ENCODE measurements at places on chromosomes 11 and 22.

GRCh38 chr11:47564933-47565339 lies 463 bp upstream of the PTPMT1 start:
- DNase-seq, result peak; percentile 20

DNA sequence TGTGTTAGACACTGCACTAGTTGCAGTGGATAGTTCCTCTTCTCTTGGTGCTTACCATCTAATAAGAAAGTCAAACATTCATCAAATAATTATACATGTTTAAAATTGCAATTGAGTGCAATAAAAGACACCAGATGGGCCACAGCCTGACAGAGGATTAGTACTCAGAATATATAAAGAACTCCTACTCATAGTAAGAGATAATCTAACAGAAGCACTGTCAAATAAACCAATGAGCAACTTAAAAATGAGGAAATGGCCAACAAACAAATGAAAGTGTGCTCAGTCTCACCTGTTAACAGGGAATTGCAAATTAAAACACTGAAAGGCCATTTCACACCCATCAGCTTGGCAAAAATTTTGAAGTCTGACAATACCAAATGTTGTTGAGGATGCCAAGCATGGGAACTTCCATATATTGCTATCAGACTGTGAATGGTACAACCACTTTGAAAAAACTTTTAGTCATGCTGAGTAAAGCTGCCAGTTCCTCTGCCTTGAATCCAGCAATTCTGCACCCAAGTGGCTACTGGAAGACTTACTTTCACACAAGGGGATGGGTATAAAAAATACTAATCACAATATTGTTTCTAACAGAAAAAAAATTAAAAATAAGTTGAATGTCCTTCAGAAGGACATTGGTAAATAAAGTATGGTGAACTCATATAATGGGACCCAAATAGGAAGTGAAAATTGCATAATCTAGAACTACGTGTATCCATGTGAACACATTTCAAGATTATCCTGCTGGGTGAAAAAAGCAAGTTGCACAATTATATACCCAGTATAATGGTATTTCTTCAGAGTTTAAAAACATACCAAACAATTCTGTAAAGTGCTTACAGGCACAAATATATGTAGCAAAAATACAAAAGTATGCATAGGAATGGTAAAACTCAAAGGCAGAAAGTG lies 41.4 kb upstream of the CREB3L1 start:
- DNase-seq, result peak; percentile 62

- DNase-seq, result peak; percentile 57
These were observed 1.0 kb downstream of the LMO1 start for GRCh38 chr11:8262552-8263108.

GRCh38 chr11:67438158-67438902 lies 848 bp upstream of the PTPRCAP start:
- no peak for DNase-seq

DNA sequence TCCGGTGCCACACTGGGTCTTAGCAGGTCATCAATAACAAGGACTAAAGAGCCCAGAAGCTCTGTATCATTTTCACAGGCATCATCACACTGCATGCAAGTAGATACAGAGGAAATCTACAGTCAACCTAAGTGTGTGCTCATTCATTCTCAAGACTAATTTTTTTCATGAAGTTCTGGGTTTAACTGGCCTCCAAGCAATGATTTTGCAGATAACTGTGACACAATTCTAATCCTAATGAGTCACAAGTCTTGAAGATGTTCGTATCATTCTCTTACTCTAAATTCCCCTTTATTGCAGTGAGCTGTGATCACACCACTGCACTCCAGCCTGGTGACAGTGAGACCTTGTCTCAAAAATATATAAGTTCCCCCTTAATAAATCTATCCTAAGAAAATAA lies 2.5 kb downstream of the OR52W1 start:
- peak; percentile 65 for DNase-seq

GRCh38 chr11:22582151-22582410 lies 43.5 kb downstream of the FANCF start:
- no peak for DNase-seq

DNA sequence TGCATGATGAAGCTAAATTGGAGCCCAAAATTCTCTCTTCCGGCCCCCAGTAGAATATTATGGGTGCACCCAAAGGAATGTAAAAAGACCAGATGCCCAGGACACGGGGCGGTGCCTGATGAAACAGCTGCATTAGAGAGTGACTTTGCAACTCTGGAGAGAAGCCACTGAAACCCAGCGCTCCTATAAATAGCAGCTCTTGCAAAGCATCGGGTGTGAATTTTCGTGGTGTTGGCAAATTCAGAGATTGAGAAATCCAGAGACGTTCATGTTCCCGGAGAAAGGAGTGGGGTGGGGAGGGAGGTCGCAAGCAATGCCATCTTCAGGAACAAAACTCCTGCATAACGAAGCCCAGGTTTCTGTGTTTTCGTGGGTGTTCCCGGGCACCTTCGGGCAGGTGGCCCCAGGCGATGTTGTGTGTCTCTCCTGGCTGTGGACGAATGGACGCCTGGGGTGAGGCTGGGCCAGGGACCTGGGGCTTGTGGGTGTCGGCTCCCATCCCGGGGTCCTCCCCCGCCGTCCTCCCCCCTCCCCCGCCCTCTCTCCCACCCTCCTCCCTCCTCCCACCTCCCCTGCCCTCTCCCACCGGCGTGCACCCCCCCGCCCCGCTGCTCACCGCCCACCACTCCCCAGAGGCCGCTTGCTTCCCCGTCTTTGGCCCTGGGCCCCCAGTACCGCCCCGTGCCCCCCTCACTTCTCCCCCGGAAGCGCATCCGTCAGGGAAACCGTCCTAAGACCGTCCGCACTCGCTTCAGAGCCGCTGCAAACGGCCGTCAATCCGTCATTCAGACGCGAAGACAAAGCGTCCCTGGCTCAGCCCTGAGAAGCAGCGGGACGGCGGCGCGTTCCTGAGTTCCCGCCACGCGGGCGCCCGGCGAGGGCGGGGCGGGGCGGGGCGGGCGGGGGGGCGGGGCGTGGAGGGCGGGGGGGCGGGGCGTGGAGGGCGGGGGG lies 26.7 kb upstream of the TOLLIP start:
- DNase-seq, result peak; percentile 91

DNA sequence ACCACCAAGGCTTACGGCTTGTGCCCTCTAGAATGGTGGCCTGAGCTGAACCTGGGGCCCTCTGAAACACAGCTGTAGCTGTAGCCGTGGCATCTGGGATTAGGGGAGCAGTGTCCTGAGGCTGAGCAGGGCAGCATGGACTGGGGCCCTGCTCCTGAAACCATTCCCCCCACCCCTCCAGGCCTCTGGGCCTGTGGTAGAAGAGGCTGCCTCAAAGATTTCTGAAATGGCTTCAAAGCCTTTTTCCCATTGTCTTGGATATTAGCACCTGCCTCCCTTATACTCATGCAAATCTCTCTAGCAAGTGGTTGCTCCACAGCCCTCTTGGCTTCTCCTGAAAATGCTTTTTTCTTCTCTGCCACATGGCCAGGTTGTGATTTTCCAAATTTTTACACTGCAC lies 106.9 kb downstream of the CTNND1 start:
- DNase-seq, result no peak

DNA sequence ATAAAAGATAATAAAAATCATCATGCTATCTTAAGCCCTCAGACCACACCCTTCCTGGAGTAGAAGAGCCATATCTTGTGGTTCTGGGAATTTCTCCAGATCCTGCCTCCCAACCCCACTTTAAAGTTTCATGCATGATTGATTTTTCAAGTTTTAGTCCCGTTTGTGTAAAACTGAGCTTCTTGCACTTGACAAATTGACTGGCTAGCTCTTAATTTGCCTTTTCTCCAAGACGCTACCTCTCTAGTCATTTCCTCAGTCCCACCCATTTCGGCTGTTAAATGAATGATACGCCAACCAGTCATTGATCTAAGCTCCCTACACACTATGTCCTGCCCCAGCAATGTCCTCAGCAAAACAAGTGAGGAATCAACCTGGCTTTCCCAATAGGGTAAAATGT lies 71.8 kb upstream of the TEAD1 start:
- DNase-seq, result no peak

GRCh38 chr11:30991802-30992512 lies 377.6 kb downstream of the DCDC1 start:
- no peak for DNase-seq

DNA sequence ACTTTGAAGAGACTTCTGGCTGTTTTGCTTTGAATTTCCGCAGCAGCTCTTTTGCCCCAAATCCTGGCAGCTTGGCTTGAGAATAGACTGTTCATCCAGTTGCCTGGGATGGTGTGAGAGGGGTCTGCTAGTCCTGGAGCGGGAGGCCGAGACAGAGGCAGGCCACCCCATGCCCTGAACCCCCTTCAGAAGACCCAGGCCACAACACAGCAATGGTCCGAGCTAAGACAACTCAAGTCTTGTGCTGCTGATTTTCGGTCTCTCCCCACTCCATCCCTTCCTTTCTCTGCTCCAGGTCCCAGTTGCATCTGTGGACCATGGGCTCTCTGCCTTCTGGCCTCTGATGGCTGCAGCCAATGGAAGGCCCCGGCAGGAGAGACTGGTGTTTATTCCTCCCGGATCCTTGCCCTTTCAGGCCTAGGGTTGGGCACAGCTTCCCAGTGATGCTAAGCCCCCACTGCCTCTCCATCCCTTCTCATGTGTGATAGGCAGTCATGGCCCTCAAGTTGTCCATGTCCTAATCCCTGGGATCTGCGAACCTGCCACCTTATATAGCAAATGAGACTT lies 31.9 kb upstream of the TP53I11 start:
- no peak for DNase-seq

- no peak for DNase-seq
These were observed 31.9 kb downstream of the COMMD9 start for GRCh38 chr11:36257351-36257750.

- no peak for DNase-seq
These were observed 3.6 kb downstream of the TRIM29 start for GRCh38 chr11:120134106-120134930.

Data from hematopoietic multipotent progenitor cell treated with erythropoietin and hydrocortisone succinate and interleukin-3 and kit ligand, for 4 days (in vitro differentiated cells).